Hematopoietic multipotent progenitor cell (in vitro differentiated cells): ENCODE measurements at places on chromosomes 4 and X.
A peak's percentile ranks its signal among the peaks of the same experiment; 100 is the strongest.

- DNase-seq: no peak
Measured at GRCh38 chr4:86401826-86402225, 42.0 kb upstream of the MAPK10 start.

DNA sequence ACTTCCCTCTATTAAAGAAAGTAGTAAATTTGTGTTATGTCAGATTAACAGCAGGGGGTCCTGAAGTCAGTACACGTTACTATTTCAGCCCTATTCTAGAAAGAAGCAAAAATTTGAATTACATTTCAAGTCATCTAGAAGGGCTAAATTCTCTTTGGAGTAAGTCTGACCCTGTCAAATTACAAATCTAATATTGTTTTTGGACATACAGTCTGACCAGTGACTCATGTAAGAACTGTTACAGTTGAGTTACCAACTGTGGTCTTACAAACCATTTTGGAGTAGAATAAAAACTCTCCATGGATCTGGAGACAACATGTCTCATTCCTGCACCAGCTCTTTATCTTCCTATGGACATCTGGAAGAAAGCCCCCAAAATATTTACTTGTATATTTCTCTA lies 36.0 kb upstream of the GYPA start:
- no peak for DNase-seq

DNA sequence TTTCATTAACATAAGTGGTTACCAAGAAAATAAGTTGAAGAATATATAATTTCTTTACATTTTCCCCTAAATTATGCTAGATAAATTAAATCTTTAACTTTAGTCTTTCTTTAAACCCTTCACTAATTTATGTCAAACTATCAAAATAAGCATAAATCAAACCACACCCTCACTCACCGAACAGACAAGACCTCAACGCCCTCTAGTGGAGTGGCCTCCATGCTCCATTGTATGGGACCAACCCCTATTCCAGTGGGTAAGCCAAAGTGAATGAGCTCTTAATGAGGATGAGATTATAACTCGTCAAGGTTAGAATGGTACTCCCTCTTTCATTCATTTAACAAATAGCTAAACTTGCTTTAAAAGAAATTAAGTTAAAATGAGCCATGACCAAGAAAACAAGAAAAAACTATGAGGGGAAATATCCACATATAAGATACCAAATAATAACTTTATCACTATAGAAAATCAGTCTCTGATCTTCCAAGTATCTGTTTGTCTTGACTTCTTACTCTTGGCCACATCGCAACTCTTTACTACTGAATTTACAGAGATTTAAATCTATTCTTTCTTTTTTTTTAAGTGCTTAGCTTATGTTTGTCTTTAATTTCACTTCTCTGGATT lies 15.6 kb upstream of the BBS12 start:
- DNase-seq: peak; percentile 29

DNA sequence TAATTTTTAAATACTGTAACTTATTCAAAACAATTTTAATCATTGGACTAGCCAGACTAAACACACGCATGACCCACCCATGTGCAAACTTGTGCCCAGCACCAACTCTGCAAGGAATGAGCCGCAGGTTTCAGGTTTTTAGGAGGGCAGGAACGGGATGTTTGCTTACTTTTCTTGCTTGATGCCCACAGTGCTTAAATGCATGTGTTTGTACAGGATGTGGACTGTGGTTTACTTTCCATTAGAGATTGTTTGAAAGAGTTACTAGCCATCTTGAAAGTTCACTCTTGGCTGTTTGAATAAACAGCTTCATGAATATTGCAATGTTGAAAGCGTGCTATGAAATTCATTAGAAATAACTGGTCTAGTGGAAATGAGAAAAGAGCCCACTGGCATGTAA lies 83.3 kb downstream of the STK32B start:
- no peak for DNase-seq

DNA sequence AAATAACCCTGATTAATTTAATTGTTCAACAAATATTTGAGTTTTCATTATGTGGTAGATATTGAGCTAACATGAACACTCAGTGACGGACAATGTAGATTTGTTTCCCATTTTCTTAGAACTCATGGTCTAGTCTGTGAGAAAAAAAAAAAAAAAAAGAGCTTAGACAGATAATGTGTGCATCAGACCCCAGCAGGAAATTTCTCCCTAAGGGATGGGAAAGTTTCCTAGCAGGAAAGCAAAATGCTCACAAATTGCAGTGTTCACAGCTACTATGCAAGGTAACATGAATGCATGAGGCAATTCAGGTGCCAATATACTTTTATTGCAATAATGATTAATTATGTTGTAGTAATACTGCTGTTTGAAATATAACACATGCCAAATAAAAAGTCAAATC lies 843.2 kb upstream of the SLIT2 start:
- DNase-seq: no peak

- DNase-seq: no peak
Measured at GRCh38 chr4:112167794-112168193, 22.5 kb downstream of the FAM241A start.

DNA sequence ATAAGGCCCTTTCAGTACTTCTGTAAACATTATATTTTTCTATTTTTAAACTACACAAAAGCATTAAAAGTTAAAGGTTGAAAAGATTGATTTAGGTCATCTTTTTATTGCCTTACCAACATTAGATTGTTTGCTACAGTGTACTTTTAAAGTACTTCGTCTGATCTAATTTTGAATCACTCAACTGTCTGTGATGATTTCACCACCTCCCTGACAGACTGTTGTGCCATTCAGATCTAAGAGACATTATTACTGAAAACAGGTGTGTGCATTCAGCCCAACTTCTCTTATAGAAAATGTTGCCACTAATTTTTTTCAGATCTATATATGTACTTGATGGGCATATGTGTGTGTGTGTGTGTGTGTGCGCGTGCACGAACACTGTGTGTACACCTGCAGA lies 39.3 kb downstream of the GASK1B start:
- no peak for DNase-seq

DNA sequence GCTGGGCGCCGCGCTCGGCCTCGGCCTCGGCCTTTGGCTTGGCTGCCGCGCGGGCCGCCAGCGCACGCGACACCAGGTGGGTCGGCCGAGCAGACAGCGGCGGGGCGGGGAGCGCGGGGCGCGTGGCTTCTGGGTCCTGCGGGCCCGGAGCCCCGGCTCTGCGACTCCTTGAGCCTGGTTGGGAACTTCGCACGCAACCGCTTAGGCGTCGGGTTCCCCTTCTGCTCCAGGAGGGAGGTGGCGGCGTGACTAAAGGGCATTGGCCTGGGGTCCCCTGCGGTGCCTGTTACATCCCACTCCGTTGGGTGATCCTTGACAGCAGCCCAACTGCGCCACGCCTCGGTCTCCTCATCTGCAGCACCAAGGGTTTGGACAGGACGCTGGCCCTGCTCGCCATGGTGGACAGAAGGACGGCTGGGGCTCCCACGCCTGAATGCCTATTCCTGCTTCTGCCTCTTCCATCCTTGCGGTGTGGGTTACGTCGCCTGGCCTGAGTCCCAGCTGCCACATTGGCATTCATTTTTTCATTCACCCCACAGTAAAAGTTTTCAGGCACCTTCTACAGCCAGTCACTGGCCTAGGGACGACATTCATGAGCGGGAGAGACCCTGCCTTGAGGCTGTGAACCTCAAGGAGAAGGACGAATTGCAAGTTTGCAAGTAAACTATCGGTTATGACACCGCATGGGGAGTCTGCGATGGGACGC lies 631 bp downstream of the EVC start:
- peak; percentile 16 for DNase-seq

DNA sequence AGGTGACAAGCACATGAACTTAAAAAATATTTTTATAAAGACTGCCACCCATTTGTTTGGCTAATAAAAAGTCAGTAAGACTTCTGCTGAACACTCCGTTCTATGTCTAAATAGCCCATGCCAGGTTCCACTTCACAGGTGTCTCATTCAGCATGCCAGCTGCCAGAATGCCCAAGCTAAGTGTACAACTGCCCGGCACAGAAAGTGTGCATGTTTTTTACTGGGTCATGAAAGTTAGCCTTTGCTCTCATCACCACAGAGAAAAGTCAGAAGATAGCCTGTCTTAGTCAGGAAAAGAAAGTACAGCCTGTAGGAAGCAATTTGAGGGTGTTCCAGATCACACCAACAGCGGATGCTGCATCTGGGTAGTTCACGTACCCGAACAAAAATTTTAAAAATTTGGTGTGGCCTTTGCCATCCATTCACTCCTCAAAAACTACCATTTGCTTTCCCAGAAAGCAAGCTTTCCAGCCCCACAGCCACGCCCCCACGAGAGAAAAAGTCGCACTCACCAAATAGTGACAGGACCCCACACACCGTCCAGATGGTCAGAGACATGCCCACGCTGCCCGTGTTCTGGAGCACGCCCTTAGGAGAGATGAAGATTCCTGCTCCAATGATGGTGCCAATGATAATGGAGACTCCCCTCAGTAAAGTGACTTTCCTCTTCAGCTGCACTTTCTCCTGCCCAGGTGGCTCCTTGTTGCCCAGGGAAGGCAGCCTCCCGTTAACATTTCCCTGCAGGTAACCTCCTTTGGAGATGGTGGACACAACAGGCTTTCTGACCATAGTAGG lies 671 bp downstream of the SLC7A11 start:
- no peak for DNase-seq

DNA sequence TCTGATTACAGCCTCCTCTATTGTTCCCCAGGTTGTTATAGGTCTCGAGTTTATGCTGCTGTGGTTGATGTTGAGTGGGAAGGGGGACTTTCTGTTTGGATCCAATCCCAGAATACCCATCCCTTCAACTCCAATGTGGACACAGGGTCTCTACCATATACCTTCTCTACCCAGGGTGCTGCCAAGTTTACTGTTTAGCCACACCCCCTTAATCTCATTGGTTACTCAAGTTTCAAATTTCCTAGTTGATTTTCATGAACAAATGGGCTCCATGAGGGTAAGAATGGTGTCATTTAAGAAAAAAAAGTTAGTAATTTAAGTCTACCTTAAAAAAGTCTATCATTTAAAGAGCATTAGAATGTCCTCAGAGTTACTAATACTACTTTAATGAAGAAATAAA lies 3.6 kb upstream of the SPP1 start:
- no peak for DNase-seq

- no peak for DNase-seq
Measured at GRCh38 chr4:129328162-129328561, 232.2 kb downstream of the C4orf33 start.

- DNase-seq: no peak
Measured at GRCh38 chr4:93879919-93880318, 51.4 kb downstream of the ATOH1 start.

DNA sequence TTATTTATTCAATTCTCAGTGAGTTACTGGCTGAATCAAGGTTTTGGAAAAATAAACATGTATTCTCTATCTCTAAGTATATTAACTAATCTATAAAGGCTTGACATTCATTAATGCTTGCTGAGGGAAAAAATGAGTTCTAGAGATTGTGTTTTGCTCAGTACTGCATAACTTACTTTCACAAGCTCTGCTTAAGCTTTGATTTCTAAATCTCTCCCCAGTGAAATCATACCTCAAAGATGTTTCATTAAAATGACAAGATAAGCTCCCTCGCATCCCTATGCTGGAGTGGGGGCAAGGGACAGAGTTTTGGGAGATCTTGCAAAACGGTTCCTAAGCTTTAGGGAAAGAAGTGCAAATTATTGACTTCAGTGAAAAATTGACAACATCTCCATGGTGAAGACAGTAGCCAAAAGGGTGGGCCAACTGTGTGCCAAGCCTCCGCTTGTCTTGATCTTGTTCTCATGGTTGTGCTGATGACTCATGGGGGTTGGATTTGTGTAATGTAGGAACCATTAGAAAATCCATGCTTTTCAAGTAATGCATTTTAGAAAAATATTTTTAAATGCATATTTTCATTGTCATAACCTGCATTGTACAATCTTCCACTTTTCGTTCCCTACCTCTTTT lies 521.4 kb downstream of the RPA4 start:
- DNase-seq: no peak

- no peak for DNase-seq
Measured at GRCh38 chr4:30832639-30833038, 112.5 kb downstream of the PCDH7 start.

- no peak for DNase-seq
Measured at GRCh38 chr4:89056953-89057398, at the start of gene FAM13A. Gene FAM13A, minus strand, starts transcription at chr4:89057185. Its CDS starts 221 bp downstream, at chr4:89056964.

DNA sequence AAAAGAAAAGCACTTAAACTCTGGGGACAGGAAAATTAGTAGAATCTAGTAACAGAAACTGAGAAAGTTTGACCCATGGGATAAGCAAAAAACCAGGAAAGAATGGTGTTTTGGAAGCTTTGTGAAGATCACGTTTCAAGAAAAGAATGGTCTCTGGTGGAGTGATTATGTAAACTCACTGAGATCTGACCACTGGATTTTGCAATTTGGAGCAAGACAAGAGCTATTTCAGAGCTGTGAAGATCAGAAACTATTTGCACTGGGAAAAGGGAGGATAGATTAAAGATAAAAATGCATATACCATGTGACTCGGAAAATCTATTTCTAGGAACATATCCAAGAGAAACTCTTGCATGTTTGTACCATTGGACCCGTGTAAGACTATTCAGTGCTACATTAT lies 4.3 kb downstream of the TMPRSS11D start:
- DNase-seq: no peak

- DNase-seq: no peak
Measured at GRCh38 chr4:16857425-16857824, 41.0 kb downstream of the LDB2 start.

- no peak for DNase-seq
Measured at GRCh38 chrX:28847423-28847822, 260.2 kb downstream of the IL1RAPL1 start.

DNA sequence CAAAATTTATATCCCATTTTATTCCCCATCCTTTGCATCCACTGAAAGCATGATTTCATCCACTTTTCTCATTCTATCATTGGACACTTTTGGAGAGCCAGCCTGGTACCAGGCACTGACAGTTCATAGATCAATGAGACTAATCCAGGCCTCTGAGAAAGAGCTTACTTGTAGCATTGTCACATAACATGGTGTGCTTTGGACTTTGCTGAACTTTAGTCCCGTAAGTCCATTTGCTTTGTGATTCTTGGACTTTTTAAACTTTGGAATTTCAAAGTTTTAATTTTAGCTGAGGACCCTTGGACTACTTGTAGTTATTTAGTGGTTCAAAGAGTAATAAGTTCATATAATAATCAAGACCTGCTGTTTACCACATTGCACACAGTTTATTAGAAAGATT lies 11.5 kb downstream of the LIAS start:
- no peak for DNase-seq

DNA sequence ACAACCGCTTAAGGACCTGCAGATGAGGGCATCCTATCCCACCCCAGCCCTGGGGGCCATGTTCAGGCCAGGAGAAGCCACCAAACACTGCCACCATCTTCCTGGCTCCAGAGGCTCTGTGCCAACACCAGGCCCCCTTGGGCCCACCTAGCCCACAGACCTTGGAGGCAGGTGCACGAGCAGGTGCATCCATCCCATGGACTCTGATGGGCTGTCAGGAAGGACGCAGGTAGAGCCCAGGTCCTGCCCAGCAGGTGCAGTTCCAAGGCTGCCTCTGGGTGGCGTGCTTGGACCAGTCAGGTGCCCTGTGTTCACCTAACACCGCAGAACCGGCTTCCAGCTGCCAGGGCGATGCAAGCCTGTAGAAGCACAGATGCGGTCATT lies 22.8 kb upstream of the PDE6B start:
- peak; percentile 52 for DNase-seq
